Cerebellar cortex (tissue), 1 donor: ENCODE measurements at places on chromosomes 1 and 21.
A peak's percentile ranks its signal among the peaks of the same experiment; 100 is the strongest.

DNA sequence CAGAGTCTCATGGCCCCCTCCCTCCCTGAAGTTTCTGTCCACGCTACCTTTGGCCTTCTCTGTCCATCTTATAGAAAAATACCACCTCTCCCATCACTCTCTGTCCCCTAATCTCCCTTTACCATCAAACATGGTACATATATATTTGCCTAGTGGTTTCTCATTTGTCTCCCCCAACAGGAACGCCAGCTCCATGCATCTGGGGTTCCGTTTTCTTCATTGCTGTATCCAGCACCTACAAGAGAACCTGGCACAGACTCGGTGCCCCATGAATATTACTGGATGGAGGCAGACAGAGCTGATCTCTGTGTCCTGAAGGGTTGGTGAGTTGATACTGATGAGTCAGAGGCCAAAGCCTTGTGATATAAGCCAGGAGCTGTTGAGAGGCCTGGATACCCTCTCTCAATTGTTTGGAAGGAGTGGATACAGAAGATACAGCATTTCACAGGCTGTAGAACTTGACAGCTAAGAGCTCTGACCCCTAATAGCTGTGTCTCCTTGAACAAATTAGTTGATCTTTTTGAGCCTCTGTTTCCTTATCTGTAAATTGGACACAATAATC lies 21.9 kb downstream of the HEYL start:
- DNase-seq, result no peak

DNA sequence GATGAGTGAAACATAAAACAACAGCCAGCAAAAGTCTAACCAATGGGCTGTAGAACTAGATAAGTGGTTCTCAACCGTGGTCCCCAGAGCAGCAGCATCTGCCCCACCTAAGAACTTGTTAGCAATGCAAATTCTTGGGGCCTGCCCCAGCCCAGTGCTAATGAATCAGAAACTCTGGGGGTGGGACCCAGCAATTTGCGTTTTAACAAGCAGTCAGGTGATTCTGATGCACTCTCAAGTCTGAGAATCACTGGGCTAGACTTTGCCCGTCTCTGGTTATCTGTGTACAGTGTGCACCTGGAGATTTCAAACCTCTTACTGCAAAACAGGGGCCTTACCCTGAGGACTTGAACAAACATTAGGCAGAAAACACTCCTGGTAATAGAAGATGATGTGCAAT lies 66.5 kb downstream of the PLXNA2 start:
- DNase-seq, result no peak

DNA sequence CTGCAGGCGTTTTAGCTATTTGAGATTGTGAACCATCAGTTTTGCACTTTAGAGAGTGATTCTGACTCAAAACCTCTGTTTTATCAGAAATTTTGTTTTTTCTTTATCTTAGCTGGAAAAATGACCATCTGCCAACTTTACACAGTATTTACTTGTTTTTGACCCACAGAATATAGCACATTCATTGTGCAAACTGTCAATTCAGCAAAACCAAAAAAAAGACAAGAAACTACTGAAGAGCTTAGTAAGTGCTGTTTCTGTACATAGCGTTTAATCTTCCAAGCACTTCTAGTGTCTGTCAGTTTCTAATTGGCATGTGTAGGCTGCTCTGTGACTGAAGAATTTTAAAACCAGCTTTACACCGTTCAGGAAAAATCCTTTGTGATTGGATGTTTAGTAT lies 76.0 kb upstream of the VANGL1 start:
- no peak for DNase-seq

DNA sequence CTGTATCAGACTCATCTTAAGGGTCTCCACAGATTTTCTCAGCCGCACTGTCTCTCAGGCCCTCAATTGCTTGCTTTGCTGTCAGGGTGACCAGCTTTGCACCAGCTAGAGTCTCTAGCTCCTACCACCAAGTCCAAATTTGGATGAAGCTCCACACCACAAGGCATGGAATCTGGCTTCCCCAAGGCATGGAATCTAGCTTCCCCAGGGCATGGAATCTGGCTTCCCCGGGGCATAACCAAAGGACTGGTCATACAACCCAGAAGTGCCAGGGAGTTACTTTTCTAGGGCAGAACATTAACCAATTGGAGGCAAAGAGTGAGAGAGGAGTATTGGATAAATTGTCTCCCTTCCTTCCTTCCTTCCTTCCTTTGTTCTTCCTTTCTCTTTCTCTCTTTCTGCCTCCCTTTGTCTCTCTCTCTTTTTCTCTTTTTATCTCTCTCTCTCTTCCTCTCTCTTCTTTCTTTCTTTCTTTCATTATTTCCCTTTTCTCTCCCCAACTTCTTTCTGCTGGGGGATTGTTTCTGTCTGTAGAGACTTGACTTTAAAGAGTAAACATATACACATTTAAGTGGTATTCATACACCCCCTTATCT lies 76.9 kb upstream of the HAO2 start:
- no peak for DNase-seq

DNA sequence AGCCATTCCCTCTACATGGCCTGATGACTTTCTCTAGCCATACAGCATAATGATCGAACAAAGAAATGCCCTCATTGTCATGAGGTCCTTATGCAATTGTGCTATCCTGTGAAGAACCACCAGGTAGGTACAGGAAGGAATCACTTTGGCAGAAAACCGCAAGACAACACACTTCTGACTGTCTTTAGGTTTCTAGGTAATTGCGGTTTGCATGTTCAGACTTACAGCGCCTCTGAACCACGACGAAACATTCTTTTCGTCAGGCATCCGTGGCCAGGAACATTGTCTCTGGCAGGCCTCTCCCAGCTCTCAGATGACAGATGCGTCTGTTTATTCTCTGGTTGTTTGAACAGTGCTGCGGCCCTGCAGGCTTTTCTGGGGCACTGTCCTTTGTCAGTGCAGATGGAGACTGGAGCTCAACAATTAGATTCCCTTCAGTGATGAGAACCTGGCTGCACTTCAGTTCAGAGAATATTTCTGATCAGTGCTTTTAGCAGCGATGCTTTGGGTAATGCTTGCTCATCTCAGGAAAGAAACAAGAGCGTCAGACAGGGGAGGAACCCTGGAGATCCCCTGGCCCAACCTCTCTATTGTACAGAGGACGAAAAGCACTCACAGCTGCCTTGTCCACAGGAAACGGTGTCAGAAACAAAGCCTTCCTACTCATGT lies 63.4 kb downstream of the B3GALT5 start:
- peak; percentile 4 for DNase-seq

DNA sequence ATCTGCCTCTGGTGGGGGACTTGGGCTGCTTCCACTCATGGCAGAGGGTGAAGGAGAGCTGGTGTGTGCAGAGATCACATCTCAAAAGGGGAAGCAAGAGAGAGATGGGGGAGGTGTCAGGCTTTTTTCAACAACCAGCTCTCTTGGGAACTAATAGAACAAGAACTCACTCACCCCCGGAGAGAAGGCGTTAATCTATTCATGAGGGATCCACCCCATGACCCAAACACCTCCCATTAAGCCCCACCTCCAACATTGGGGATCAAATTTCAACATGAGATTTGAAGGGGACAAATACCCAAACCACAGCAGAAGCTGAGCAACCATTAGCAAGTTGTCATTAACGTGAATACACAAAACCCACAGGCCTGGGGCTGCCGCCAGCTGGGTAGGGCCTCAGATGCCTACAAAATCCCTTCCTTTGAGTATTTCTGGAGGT lies 12.0 kb upstream of the VWA5B1 start:
- DNase-seq, result no peak

- DNase-seq, result no peak
Observed at GRCh38 chr1:198577444-198577843, 37.0 kb upstream of the ATP6V1G3 start.
